ENCODE measurements at places on chromosomes 5 and 9. TPM values are rescaled to one million over a fixed set of nuclear protein-coding genes. Genes with fewer than 3 reads are reported as not detected.
A peak's percentile ranks its signal among the peaks of the same experiment; 100 is the strongest.

The GRM6 gene
- not detected for total RNA-seq

The QRFP gene
- total RNA-seq, result not detected

The GARIN3 gene
- total RNA-seq, result not detected

The FOXI1 gene
- not detected for total RNA-seq

The INSYN2B gene
- not detected for total RNA-seq

The CCNO gene
- 0.41 TPM for total RNA-seq

The PCDHGB2 gene
- total RNA-seq, result 2.8 TPM

The LCN6 gene
- total RNA-seq, result not detected

The ACOT12 gene
- total RNA-seq, result 0.33 TPM

The PCDHB4 gene
- total RNA-seq, result 1.4 TPM

The CD72 gene
- 4.5 TPM for total RNA-seq

The IFNK gene
- total RNA-seq, result not detected

The IL31RA gene
- not detected for total RNA-seq

The SLC6A7 gene
- 0.07 TPM for total RNA-seq

The PCDHGB1 gene
- 3.9 TPM for total RNA-seq

- DNase-seq, result no peak
Measured at GRCh38 chr9:101912698-101913097, 174.3 kb upstream of the GRIN3A start.

- no peak for DNase-seq
Measured at GRCh38 chr9:16801871-16802466, 68.5 kb downstream of the BNC2 start.

GRCh38 chr5:61735531-61735930 lies 403.5 kb downstream of the ZSWIM6 start:
- DNase-seq, result no peak

GRCh38 chr5:9482381-9482780 lies 63.5 kb downstream of the SEMA5A start:
- no peak for DNase-seq

DNA sequence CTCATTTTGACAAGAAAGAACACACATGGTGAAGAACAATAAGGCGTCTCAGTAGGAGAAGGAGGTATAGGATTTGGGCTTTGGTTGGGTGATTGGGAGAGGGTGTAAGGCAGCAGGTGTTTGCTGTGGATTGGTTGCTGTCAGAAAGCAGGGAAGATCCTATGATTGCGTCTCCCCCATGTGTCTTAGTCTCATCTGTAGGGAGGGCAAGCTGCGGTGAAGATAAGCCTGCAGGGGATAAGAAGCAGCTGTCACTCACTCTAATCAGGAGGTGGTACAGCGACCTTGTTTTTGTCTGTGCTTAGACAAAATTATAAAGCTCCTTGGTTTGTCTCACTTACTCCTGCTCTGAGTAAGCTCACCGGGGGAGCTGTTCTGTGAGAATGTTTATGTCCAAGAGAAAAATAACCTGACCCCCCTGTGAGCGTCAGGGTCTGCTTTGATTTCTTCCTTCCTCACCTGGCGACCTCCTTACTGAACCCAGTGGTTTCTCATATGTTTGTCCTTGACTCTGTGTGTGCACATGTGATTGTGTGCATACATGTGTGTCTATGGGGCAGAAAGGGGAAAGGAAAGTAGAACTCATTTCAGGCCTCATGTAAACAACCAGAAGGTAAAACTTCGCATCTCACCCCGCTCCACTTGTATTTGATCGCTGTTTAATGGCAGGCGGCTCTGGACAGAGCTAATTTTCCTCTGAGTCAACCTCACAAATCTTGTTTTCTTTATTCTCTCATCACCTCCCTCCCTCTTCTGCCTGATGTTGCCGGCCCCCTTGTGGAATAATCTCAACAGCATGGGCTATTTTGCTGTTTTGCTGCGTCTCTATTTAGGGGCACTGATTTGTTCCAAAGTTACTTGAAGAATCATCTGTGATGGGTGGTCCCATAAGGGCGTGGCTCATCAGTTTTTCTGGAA lies 105.6 kb downstream of the TENT4A start:
- DNase-seq, result peak; percentile 29

DNA sequence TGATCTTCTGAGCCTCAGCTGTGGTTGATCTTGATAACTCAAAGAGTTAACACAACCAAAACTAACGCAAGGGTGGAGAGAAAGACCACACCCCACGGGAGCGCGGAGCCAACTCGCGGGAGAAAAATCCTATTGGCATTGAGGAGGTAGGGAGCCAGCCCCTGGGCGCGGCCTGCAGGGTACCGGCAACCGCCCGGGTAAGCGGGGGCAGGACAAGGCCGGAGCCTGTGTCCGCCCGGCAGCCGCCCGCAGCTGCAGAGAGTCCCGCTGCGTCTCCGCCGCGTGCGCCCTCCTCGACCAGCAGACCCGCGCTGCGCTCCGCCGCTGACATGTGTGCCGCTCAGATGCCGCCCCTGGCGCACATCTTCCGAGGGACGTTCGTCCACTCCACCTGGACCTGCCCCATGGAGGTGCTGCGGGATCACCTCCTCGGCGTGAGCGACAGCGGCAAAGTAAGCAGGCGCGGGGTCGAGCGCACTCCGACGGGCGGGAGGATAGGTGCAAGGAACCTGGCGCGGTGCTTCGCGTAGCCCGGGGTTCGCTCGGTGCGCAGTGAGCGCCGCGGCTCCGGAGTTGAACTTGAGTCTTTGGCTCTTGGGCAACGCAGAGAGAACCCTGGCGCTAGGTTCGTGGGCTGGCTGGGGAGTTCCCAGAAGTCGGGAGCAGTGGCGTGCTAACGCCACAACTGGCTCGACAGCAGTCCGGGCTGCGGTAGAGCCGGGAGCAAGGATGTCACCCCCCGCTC lies at the start of gene GDA:
TSS of gene GDA (plus strand) at position 210 of the 745 bp plus-strand sequence. CDS start at position 330, 120 bp downstream.
- DNase-seq, result peak; percentile 25

GRCh38 chr9:96721303-96721702 lies 56.6 kb downstream of the ZNF510 start:
- DNase-seq, result no peak

GRCh38 chr5:177089825-177090641 lies 3.3 kb downstream of the FGFR4 start:
- no peak for DNase-seq

- no peak for DNase-seq
Measured at GRCh38 chr5:151660616-151661495, 25.9 kb downstream of the SPARC start.

DNA sequence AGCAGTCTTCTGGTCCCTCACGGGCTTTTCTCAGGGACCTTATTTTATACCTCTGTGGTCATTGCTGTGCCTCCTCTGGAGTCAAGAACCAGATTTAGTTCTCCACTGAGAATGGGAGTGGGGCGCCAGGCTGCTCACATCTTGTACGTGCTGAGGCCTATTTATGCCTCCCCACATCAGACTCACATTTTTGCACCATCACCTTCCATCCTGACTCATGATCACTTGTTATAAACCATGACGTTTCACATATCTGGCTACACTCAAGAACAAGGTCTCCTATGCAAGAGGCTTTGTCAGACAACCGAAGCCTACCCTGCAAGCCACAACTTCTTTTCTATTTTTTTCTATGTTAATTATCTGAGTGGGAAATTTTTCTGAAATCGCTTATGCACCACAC lies 10.7 kb downstream of the PRUNE2 start:
- no peak for DNase-seq

DNA sequence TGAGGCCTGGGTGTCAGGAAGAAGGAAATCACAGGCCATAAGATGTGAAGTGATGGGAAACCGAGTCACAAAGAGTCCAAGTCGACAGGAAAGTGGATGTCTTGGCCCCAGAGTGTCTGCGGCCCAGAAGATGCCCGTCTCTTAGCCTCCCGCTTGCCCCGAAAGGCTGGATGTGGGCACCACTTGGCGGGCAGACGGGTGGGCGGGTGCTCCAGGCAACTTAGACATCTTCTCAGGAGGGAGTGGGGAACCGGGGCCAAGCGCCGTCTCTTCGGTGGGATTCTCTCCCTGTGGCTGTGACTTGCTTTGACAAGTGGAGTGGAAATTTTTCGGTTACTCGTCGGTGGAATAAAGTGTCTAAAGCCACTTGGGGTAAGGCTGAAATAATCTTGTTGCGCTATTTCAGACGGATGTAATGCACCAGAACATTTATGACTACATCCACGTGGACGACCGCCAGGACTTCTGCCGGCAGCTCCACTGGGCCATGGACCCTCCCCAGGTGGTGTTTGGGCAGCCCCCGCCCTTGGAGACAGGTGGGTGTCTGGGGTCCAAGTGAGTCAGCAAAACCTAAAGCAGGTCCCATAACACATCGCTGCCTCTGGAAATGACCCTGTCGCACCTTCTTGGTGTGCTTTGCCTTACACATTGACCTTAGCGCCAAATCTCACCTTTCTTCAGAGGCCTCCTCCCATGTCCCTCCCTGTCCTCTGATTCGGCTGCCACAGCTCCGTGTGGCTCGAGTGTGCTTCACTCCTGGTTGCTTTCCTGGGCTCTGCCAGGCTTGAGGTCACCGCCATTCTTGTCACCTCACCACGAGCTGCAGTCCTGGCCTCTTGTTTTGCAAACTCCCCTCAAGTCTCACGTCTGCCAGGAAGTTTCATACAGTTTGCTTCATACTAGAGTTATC lies 20.4 kb upstream of the EXOC3 start:
- DNase-seq, result no peak

DNA sequence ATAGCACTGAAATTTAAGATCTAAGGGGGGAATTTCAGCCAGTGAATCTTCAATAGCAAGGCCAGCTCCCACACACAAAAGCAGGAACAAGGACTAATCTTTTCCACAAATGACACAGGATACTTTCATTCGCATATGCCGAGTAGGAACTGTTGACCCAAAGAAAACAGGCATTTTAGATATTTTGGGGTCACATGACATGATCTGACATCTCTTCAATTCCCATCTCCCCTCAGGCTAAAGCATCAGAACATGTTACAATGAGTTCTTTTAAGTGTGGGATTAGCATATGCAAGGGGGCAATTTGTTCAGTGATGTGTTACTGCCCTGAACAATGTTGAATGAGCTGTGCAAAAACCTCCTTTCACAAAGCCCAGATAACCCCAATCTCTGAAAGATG lies 68.2 kb downstream of the TLE1 start:
- DNase-seq, result no peak

DNA sequence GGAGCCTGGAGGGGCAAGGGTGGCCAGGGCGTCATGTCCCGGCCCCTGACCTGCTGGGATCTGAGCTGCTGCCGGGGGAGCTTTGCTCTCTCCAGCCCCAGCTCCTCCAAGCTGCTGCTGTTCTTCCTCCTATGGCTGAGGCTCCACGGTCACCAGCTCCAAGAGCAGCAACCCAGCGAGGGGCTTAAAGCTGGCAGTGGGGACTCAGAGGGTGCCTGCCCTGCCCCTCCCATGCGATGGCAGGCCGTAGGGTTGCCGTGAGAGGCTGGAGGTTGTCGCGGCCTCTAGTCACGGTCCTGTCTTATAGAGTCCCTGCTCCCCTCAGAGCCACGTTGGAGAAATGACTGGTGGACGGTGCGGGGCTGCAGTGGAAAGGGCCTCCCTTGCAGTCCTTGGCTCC lies 19.5 kb downstream of the DBH start:
- DNase-seq, result no peak

DNA sequence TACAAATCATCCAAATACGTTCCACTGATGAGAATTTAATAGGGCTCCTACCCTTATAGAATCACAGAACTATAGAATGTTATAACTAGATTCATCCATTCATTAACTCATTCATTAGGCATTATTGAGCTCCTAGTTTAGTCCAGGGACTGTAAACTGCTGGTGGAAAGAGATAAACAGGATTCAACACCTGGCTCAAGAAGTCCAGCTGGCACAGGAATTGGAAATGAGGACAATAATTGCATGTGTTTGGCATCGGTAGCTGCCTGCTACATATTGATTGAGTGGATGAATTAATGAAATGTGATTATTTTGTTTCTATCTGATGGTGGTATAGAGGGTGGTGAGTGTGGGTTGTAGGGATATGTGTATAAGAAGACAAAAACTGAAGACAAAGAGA lies 100.8 kb upstream of the TLE1 start:
- DNase-seq, result no peak

- DNase-seq, result no peak
Measured at GRCh38 chr5:151618907-151619306, 27.8 kb upstream of the FAT2 start.

- no peak for DNase-seq
Measured at GRCh38 chr5:53170746-53171349, 61.3 kb upstream of the MOCS2 start.

DNA sequence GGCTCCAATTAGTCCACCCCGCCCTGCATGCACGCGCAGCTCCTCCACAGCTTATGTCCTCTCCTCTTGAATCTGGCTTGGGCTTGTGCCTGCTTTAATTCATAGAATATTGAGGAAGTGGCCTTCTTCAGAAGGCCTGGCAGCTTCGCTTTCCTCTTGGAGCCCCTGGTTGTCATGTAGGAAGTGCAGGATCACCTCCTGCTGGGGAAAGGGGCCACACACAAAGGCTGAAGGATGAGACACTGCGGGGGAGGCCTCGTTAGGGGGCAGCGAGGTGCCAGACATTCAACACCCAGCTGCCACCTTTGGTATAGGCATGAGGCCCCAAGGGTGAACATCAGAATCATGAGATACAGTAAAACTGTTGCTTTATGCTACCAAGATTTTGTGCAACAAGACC lies 2.7 kb upstream of the CNOT6 start:
- no peak for DNase-seq

DNA sequence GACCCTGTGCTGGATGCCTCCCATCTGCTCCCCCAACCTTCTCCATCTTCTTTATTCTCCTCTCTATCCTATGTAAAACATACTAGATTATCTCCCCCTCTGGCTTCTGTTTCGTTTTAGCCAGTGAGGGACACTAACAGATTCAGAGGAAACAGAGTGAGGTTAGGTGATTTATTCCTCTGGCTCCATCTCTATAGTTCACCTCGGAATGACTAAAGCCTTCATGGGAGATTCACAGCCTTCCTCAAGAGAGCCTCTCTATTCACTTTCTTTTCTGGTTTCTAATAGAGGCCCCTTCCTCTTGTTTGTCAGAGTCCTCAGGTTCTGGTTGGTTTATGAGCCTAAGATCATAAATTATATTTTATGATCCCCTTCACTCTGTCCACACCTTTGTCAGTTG lies 633.1 kb upstream of the TYRP1 start:
- no peak for DNase-seq

GRCh38 chr5:96821260-96821916 lies 13.6 kb upstream of the ERAP1 start:
- DNase-seq, result no peak

DNA sequence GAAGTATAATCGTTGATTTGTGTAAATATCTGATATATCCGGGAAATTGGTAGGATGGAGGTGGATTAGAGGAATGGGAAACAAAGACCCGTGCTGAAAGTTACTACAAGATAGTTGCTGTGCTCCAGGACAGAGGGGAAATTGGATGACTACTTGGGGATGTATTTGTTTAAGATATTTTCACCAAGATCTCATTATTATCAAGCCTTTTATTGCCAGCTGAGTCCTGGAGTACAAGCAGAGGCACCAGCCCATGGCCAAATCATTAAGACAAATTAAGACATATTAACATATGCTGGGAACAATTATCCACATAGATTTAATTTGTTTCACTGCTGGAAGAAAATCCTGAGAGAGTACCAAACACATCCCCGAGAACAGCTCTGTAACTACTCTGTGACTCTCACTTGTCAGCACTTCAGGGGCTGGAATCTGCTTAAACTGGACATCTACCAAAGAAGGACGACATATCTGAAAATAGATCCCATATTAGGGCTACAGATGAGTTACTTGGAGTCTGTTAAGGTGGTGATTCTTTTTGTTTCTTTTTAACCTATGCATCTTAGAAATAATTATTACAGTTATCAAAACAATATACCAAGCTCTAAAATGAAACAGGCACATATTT lies 68.2 kb downstream of the SLC1A1 start:
- DNase-seq, result no peak
